ENCODE measurements at places on chromosomes 1 and 21. TPM values are rescaled to one million over a fixed set of nuclear protein-coding genes. Genes with fewer than 3 reads are reported as not detected.

GRCh38 chr1:113783254-113784103, 24.2 kb upstream of the PHTF1 start:
- peak; percentile 69 for ATAC-seq

PGBD5 gene
- 1.1 TPM for total RNA-seq

GRCh38 chr1:242886137-242886536, 361.6 kb upstream of the PLD5 start:
- ATAC-seq: no peak

DNA sequence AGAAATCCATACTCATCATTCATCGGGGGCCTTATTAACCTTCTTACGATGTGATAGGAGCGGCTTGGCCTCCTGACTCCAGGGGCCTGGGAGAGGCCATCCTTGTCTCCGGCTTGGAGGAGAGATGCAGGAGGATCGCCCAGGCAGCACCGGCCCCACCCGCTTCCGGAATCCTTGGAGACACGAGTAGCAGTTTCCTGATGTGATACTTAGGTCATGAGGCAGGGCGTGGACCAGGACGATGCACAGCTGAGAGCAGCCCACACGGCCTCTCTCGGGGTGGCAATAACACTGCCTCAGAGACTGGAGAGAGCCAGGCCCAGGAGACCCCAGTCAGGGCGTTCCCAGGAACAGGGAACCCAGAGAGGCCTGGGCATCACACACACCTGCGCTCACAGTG, 163.6 kb upstream of the ARHGEF16 start:
- no peak for ATAC-seq

RNF186 gene
- total RNA-seq: not detected

DNA sequence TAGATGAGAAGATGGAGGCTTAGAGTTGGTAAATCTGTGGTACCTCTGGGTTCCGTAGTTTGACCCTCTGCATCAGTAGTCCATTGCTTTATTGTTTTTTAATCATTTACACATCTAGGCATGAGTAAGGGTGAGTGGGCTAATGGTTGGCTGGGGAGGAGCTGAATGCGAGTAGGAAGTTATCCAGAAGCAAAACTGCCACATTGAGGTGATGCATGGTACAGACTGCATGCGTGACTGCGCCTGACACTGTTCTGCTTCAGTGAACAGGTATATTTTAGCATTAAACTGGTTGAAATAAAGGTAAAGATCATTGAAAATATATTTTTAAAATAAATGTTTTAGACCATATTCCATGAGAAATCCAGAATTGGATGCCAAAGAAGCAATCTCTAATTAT, 4.4 kb downstream of the DNAJC16 start:
- ATAC-seq: no peak

GRCh38 chr21:27268290-27268689, 301.4 kb upstream of the ADAMTS5 start:
- ATAC-seq: no peak

GRCh38 chr1:185860311-185860710, 126.1 kb downstream of the HMCN1 start:
- ATAC-seq: no peak

GRCh38 chr1:30111431-30111830, 612.0 kb downstream of the MATN1 start:
- ATAC-seq: peak; percentile 61

GRCh38 chr1:213979751-213980586, 7.8 kb upstream of the PROX1 start:
- no peak for ATAC-seq

DNA sequence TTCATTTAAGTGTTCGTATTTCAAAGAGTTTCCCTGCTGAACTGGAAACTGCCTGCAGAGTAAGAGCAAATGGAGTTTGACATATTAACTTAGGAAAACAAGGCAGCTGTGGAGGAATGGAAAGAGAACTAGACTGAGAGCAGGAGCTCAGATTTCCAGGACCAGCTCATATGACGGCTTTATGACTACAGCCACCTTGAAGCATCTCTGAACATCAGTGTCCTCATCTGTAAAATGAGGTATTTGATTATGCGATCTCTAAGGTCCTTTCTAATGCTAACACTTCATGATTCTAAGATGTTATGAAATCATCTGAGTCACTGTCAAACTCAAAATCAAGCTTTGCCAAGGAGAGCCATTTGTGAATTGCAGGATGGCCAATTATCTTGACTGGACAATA, 112.3 kb downstream of the PRRX1 start:
- peak; percentile 71 for ATAC-seq

DNA sequence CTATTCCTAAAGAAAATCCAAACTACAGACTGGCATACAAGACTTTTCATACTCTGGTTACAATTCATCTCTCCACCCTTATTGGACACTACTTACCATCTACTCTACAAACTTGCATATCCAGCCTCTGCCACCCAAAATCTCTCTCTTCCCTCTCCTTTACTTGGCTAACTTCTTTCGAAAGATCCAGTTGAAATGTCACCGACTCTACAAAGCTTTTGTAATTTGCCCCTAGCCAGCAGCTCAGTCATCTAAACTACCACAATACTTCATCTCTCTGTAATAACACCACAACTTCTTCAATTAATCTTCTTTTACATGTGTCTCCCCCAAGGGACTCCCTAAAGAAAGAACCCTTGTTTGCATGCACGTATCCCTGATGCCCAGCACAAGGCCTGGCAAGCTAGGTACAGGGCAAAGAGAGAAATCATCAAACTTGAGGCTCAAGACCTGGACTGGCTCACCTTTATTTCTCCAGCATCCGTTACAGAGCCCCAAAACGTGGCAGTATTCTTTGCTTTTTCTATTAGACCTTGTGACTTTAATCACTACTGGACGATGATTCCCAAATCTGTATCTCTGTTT, 2.7 kb downstream of the ZBTB21 start:
- no peak for ATAC-seq

TCHHL1 gene
- total RNA-seq: not detected

GRCh38 chr1:149884433-149885338, 14.7 kb upstream of the BOLA1 start:
- no peak for ATAC-seq

- ATAC-seq: no peak
Measured at GRCh38 chr21:32389337-32390015, 3.3 kb downstream of the URB1 start.

- ATAC-seq: no peak
Measured at GRCh38 chr1:181097242-181097641, 8.7 kb downstream of the IER5 start.

BATF3 gene
- total RNA-seq: 3.5 TPM

LCE3E gene
- total RNA-seq: not detected

- peak; percentile 32 for ATAC-seq
Measured at GRCh38 chr1:166164995-166165660, 1.7 kb downstream of the FAM78B start.

DNA sequence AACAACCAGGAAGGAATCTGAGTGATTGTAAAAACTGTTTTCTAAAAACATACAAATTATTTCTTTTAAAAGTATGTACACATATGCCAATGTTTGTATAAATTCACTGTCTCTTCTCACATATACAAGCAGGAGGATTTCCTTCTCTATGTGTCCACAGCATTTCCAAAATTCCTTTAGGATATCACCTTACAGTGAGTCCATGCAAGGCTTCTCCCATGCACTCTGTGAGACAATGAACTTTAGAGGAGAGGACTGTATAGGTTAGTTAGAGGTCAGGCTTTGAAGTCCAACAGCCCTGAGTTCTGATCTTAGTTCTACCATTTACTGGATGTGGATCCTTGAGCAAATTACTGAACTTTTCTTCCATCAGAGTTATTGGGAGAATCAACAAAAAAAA, 34.1 kb upstream of the USH2A start:
- ATAC-seq: no peak
